ENCODE measurements at places on chromosomes 12 and 14. TPM values are rescaled to one million over a fixed set of nuclear protein-coding genes. Genes with fewer than 3 reads are reported as not detected.

The ERBB3 gene
- total RNA-seq, result 0.97 TPM

The TBX5 gene
- not detected for total RNA-seq

The SRGAP1 gene
- total RNA-seq, result 0.02 TPM

The EMP1 gene
- 4.4 TPM for total RNA-seq

The PRPH gene
- total RNA-seq, result not detected

The PGF gene
- total RNA-seq, result 0.21 TPM

The SERPINA4 gene
- not detected for total RNA-seq

The DHRS2 gene
- total RNA-seq, result 11.6 TPM

The GPR132 gene
- 24.1 TPM for total RNA-seq

The CLSTN3 gene
- 16.5 TPM for total RNA-seq

The HVCN1 gene
- total RNA-seq, result 47.4 TPM

The ASPG gene
- not detected for total RNA-seq

The KCNH3 gene
- 10.9 TPM for total RNA-seq

The CD69 gene
- 143 TPM for total RNA-seq

The PPP2R5C gene
- 221 TPM for total RNA-seq

Data from activated naive CD8-positive, alpha-beta T cell treated with anti-CD3 and anti-CD28 coated beads for 36 hours (primary cell).